ENCODE measurements at places on chromosomes 6 and 20. TPM values are rescaled to one million over a fixed set of nuclear protein-coding genes. Genes with fewer than 3 reads are reported as not detected.

The DEFB115 gene
- not detected for total RNA-seq

The SLC35D3 gene
- not detected for total RNA-seq

The MAP7 gene
- 0.61 TPM for total RNA-seq

The HLA-DOB gene
- 8.2 TPM for total RNA-seq

The SH3BGRL2 gene
- 1.0 TPM for total RNA-seq

The SLC22A1 gene
- 1.0 TPM for total RNA-seq

The HLA-DRB5 gene
- total RNA-seq, result 6.9 TPM

The CLIC5 gene
- 17.8 TPM for total RNA-seq

The TREML2 gene
- 3.2 TPM for total RNA-seq

The SYCP2 gene
- total RNA-seq, result 6.0 TPM

The TRIM31 gene
- 0.44 TPM for total RNA-seq

The RAET1E gene
- not detected for total RNA-seq

- peaks cover 5% of the 10 kb centered on the region for H3K36me3 ChIP-seq
- no peaks in the 10 kb centered on the region for H3K27me3 ChIP-seq
- DNase-seq, result no peak
- H3K4me3 ChIP-seq, result no peak overlapping the region
- H3K4me1 ChIP-seq, result no peaks in the 10 kb centered on the region
- peak overlapping the region; percentile 26 for H3K27ac ChIP-seq
These were observed 13.7 kb downstream of the BCL2L1 start for GRCh38 chr20:31708736-31709534.

DNA sequence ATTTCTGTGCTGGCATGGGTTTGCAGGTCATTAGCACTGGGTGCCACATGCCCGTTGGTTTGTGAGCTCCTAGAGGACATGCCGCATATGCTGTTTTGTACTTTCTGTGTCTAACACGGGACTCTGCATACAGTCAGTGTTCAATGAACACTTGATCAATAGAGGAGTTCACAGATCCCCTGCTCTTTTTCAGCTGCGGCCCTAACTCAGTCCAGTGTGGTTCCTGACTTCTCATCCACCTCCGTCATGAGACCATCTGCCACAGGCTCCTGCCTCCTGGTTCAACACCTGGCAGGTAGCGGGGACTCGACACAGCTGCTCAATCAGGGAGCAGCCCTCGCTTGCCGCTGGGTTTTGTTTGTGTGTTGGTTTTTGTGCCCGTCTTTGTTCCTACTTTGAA, 13.8 kb upstream of the BMP7 start:
- DNase-seq, result no peak
- no peak overlapping the region for H3K4me3 ChIP-seq
- H3K27me3 ChIP-seq, result peaks cover 26% of the 10 kb centered on the region

GRCh38 chr20:10837901-10838300, 164.1 kb upstream of the JAG1 start:
- no peaks in the 10 kb centered on the region for H3K36me3 ChIP-seq
- H3K4me1 ChIP-seq, result no peaks in the 10 kb centered on the region
- no peak overlapping the region for H3K4me3 ChIP-seq
- H3K27ac ChIP-seq, result no peak overlapping the region
- no peaks in the 10 kb centered on the region for H3K27me3 ChIP-seq

DNA sequence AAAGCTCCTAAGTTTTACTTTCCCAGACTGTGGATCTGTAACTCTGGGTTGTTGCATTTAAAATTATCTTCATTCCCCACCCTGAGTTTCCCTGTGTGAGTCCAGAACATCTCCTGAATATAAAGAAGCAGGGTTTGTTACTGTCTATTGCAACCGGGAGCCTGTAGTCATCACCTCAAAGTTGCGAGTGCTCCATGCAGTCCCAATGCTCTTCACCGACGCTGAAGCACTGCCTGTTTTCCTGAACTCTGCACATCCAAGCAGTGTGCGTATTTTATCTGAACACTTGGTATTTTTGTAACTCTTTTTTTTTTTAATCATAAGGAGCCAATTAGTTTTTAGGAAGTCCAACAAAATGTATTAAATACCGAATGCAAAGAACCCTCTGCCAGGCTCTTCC, 907 bp upstream of the HLA-B start:
- peak overlapping the region; percentile 100 for H3K27ac ChIP-seq
- H3K27me3 ChIP-seq, result no peaks in the 10 kb centered on the region
- peaks cover 29% of the 10 kb centered on the region for H3K36me3 ChIP-seq
- DNase-seq, result no peak
- peaks cover 26% of the 10 kb centered on the region for H3K4me1 ChIP-seq
- peak overlapping the region; percentile 99 for H3K4me3 ChIP-seq

GRCh38 chr6:168660400-168660945, 219.5 kb downstream of the SMOC2 start:
- peaks cover 21% of the 10 kb centered on the region for H3K27me3 ChIP-seq
- no peaks in the 10 kb centered on the region for H3K4me1 ChIP-seq
- H3K36me3 ChIP-seq, result no peaks in the 10 kb centered on the region
- H3K4me3 ChIP-seq, result no peak overlapping the region
- H3K27ac ChIP-seq, result no peak overlapping the region

GRCh38 chr6:168737481-168737880, 296.5 kb downstream of the SMOC2 start:
- no peaks in the 10 kb centered on the region for H3K27me3 ChIP-seq
- DNase-seq, result no peak
- no peak overlapping the region for H3K27ac ChIP-seq
- H3K4me3 ChIP-seq, result no peak overlapping the region

GRCh38 chr6:118869894-118870589, 23.9 kb upstream of the ASF1A start:
- no peaks in the 10 kb centered on the region for H3K36me3 ChIP-seq
- H3K4me3 ChIP-seq, result no peak overlapping the region
- DNase-seq, result no peak
- H3K27ac ChIP-seq, result no peak overlapping the region

GRCh38 chr6:16153211-16153820, 24.4 kb downstream of the MYLIP start:
- no peak overlapping the region for H3K4me3 ChIP-seq
- no peaks in the 10 kb centered on the region for H3K27me3 ChIP-seq
- no peak overlapping the region for H3K27ac ChIP-seq
- no peaks in the 10 kb centered on the region for H3K4me1 ChIP-seq

GRCh38 chr6:137588472-137588871, 94.3 kb upstream of the OLIG3 start:
- H3K4me3 ChIP-seq, result no peak overlapping the region
- no peak overlapping the region for H3K27ac ChIP-seq
- H3K36me3 ChIP-seq, result no peaks in the 10 kb centered on the region
- DNase-seq, result peak; percentile 6

- no peak overlapping the region for H3K27ac ChIP-seq
- peak overlapping the region; percentile 61 for H3K4me3 ChIP-seq
These were observed 880 bp upstream of the CPXM1 start for GRCh38 chr20:2801286-2801728.

DNA sequence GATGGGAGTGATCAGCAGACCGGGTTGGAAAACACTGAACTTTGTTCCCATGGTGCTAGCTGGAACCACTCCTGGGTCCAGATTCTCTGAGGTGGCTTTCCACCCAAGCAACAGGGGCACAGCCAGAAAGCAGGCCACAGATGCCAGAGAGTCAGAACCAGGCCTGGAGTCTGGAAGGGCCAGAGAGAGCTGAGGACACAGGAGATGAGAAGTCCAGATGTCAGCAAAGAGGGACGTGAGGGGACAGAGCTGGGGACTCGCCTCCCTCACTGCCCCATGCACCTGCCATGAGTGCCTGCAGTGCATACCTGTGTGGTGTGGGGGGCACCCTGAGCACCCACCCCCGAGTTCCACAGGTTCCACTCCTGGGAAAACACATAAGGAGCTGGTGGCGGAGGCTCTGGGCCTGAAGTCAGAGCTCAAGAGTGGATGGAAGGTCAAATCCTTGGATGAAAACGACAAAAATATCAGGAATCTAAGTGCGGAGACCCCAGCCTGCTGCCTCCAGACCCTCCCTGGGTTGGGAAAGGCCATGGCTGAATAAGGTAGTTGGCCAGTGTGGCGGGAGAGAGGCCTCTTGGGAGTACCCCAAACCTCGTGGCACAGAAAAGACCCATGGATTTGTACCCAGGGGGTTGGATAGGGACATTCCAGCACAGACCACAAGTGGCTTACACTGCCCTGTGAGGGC, 224.2 kb downstream of the SYNDIG1 start:
- no peaks in the 10 kb centered on the region for H3K4me1 ChIP-seq
- peaks cover 29% of the 10 kb centered on the region for H3K27me3 ChIP-seq
- no peaks in the 10 kb centered on the region for H3K36me3 ChIP-seq
- no peak for DNase-seq

GRCh38 chr6:28906669-28907068, 17.1 kb downstream of the TRIM27 start:
- no peaks in the 10 kb centered on the region for H3K27me3 ChIP-seq
- no peak overlapping the region for H3K27ac ChIP-seq
- H3K4me1 ChIP-seq, result no peaks in the 10 kb centered on the region
- no peak overlapping the region for H3K4me3 ChIP-seq

DNA sequence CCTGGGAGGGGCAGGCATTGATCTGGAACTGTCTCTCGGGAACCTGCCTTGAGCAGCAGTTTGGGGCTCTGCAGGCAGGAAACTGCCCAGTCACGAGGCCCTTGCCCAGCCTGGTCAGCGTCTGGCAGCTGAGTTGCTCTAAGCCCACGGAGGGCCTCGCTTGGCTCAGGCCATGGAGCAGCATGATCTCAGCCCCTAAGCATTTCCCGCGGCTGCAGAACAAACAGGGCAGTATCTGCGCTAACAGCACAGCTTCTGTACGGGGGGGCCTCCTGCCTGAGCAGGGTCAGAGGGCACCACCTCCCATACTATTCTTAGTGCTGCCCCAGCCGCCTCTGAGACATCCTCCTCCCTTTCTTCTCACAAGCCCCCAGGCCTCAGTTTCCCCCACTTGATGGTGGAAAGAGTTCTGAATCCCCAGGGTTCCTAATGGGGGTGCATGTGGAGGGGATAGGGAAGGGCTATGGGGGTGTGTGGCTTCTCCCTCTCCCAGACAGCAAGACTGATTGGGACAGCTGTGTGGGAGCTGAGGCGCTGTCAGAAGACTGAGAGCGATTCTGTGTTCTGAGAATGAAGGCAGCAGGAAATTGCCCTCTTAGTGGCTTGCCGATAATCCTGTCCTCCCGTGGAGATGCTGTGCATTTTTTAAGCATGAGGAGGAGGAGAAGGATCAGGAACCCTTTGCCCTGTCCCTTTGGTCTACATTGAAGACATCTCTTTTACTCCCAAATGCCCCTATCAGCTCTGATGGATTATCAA, 46.4 kb downstream of the MOCS1 start:
- H3K27me3 ChIP-seq, result no peaks in the 10 kb centered on the region
- DNase-seq, result no peak
- no peak overlapping the region for H3K4me3 ChIP-seq
- H3K4me1 ChIP-seq, result no peaks in the 10 kb centered on the region
- no peak overlapping the region for H3K27ac ChIP-seq
- no peaks in the 10 kb centered on the region for H3K36me3 ChIP-seq

DNA sequence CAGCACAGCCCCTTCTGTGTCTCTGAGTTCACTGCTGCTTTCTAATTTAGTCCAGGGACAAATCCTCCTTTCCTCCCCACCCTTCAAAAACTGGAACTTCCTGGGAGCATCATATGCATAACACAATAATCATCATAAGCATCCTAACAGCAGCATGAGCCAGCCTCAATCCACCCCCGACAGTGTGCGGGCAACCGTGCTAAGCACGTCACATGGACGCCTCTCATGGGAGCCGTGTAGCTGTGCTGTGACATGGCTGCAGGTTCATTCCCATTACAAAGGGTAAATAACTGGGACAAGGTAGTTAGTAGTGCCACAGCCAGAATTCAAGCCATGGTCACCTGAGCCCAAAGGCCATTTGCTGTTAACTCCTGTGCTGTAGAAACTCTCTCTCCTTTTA, 24.5 kb upstream of the ULBP3 start:
- DNase-seq, result no peak
- no peaks in the 10 kb centered on the region for H3K27me3 ChIP-seq
- no peaks in the 10 kb centered on the region for H3K4me1 ChIP-seq
- no peak overlapping the region for H3K27ac ChIP-seq

- peaks cover 54% of the 10 kb centered on the region for H3K36me3 ChIP-seq
- no peaks in the 10 kb centered on the region for H3K27me3 ChIP-seq
- no peak overlapping the region for H3K27ac ChIP-seq
These were observed 46.1 kb upstream of the TMEM217 start for GRCh38 chr6:37303891-37304503.

DNA sequence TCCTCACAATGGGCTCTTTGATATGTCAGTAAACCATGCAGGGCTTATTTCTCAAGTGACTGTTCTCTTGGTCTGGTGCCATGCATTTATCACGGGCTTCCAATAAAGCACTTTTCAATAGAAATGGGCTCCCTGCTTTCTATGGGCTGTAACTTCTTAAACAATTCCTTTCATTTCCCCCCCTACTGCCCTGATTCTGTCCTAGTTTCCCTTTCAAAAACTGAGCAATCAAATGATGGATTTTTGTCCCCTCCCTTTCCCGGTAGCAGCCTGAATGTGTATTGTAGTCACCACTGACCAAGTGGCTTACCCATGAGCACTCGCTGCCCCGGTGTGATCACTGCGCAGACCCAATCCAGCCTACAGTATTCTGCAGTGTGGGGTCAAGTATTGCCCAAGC, 13.9 kb downstream of the RPS10 start:
- H3K27ac ChIP-seq, result no peak overlapping the region
- H3K36me3 ChIP-seq, result peaks cover 19% of the 10 kb centered on the region
- H3K4me3 ChIP-seq, result no peak overlapping the region
- no peaks in the 10 kb centered on the region for H3K27me3 ChIP-seq
- H3K4me1 ChIP-seq, result no peaks in the 10 kb centered on the region
- no peak for DNase-seq

- no peak overlapping the region for H3K4me3 ChIP-seq
- peaks cover under 1% of the 10 kb centered on the region for H3K36me3 ChIP-seq
- DNase-seq, result no peak
- no peak overlapping the region for H3K27ac ChIP-seq
- H3K27me3 ChIP-seq, result no peaks in the 10 kb centered on the region
These were observed 44.1 kb downstream of the MAK start for GRCh38 chr6:10794239-10794638.

GRCh38 chr20:1019344-1019743, 17.2 kb upstream of the RSPO4 start:
- no peak for DNase-seq
- H3K27ac ChIP-seq, result no peak overlapping the region
- peaks cover 1% of the 10 kb centered on the region for H3K27me3 ChIP-seq
- no peak overlapping the region for H3K4me3 ChIP-seq

DNA sequence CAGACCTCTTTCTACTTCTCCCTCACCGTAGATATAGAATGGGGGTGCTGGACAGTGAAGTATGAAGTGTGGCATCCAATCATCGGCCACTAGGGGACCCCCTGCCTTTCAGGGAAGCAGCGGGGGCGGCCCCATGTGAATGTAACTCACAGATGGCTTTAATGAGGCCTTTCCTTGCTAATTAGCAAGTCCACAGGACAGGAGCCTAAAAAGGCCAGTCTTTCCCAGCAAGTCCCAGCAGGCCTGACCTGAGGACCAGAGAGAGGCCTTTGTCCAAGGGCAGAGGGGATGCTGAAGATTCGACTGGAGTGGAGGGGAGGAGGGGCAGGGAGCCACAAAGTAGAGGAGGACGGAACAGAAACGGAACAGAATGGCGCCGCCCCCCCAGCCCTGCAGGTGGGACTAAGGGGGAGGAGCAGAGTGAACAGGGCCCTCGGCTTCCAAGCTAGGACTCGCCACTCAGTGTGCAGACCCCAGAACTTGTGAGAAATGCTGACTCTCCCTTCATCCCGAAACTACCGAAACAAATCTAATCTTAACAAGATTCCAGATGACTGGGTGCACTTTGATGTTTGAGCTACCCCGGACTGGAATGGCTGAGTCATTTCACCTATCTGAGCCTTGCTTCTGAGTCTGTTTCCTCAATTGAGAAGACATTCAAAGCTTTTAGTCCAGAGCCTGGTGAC, 5.8 kb downstream of the C6orf132 start:
- H3K4me3 ChIP-seq, result no peak overlapping the region
- H3K27me3 ChIP-seq, result no peaks in the 10 kb centered on the region
- no peak overlapping the region for H3K27ac ChIP-seq
- no peaks in the 10 kb centered on the region for H3K36me3 ChIP-seq
- no peak for DNase-seq

All from T-cell (primary cell).